Cortex of kidney (tissue), 1 donor: ENCODE measurements at places on chromosomes 3 and 15.

GRCh38 chr3:15092686-15093085, 6.3 kb downstream of the RBSN start:
- no peak for DNase-seq

GRCh38 chr3:37170060-37170459, 4.3 kb downstream of the LRRFIP2 start:
- DNase-seq: no peak

DNA sequence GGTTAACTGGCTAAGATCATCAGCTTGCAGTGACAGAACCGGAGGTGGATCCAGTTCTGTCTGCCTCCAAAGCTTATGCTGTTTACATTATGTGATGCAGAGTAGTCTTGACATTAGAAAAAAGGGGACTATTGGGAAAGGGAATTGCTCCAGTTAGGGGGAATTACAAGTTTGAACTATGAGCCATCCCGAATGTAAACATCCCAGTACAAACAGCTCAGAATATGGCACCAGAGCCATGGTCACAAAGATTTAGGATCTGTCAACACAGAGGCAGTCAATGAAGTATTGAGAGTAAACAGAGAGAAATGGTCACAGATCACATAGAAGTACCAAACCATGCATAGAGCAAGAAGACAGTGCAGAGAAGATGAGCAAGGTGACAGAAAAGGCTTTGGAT, 39.8 kb upstream of the CRTC3 start:
- no peak for DNase-seq

DNA sequence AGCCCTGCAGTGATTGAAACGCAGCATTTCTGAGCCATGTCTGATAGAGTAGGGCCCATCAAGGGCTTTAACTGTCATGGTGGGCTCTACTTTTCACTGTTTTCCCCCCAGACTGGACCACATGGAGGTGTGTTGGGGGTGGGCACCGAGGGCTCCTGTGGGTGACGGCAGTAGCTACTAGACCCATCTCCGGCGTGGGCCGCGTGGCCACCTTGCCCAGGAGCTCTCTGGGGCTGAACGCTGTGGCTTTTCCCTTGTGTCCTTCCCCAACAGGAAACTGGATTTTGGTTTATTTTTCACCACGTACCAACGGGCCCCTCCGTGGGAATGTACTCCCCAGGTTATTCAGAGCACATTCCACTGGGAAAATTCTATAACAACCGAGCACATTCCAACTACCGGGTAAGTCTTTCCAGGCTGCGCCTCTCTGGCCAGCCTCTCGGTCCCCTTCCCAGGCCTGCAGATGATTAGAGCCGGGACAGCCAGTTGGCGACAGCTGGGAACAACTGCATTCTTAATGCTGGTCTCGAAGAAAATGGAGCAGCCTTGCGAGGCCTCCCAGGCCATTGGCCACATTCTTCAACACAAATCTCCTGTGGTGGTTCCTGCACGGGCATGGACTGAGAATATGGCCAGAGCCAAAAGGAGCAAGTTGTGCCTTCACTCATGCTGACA, 67.7 kb downstream of the MESD start:
- no peak for DNase-seq

GRCh38 chr15:48315041-48315440, 16.2 kb upstream of the DUT start:
- DNase-seq: no peak

GRCh38 chr3:124599147-124599765, 131.0 kb upstream of the UMPS start:
- no peak for DNase-seq

DNA sequence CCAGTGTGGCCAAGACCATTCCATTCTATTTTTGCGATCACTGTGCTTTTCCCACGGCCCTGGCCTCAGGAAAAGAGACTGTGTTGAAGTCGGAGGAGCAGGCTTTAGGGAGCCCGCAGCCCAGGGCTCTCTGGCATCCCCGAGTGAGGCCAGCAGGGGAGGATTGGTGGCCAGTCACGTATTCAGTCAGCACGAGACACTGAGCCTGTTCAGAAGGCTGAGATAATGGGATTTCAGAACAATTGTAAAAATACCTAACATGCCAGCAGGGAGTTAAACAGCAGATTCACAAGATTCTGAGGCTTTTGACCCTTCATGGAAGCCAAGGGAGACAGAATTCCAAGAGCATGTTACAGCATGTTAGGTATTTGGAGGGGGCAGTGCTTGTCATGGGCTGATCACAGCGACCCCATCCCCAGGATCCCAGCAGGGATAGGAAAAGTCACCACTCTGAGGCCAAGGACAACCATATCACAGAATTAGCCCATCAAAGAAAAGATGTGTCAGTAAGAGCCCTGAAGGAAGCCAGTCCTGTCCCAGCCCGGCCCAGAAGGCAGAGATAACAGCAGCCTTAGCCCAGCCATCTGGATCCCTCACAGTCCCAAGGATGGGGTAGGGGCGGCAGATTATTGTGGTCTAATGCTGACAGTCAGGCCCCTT, 40.6 kb downstream of the AMOTL2 start:
- no peak for DNase-seq

GRCh38 chr3:195198426-195199346, 72.3 kb downstream of the XXYLT1 start:
- no peak for DNase-seq

GRCh38 chr3:126149960-126150515, 30.3 kb downstream of the ALDH1L1 start:
- no peak for DNase-seq

DNA sequence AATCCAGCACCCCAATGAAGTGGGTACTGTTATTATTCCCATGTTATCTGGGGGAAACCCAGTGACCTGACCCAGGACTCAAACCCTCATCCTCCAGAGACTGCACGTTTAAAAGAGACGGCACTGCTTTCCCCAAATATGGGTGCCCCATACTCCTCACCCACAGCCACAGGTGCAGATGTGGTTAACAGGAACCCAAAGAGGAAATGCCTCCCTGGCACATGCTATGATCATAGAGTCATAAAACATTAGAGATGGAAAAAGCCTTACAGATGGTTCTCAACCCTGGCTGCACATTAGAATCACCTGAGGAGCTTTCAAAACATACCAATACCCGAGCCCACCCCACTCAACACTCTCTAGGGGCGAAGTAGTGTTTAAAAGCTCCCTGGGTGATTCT, 111.5 kb downstream of the SEMA5B start:
- no peak for DNase-seq

DNA sequence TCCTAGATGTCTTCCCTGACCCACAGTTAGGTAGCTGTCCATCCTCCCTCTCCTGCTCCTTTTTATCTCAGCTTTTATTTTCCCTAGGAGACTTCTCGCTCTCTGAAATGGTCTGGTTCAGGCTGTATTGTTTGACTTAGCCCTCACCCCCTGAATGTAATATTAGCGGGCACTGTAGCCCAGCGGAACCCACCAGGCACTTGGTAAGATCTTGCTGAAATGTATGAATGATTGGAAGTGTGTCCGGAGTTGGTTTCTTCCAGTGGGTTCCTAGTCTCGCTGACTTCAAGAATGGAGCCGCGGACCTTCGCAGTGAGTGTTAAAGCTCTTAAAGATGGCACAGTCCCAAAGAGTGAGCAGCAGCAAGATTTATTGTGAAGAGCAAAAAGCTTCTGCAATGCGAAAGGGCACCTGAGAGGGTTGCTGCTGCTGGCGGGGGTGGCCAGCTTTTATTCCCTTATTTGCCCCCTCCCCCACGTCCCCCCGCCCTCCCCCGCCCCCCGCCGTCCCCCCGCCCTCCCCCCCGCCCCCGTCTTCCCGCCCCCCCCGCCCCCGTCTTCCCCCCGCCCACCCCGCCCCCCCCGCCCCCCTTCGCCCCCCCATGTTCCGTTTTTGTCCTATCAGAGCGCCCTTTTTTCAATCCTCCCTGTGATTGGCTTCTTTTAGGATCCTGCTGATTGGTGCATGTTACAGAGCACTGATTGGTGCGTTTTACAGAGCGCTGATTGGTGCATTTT, 694 bp upstream of the EEFSEC start:
- DNase-seq: no peak

DNA sequence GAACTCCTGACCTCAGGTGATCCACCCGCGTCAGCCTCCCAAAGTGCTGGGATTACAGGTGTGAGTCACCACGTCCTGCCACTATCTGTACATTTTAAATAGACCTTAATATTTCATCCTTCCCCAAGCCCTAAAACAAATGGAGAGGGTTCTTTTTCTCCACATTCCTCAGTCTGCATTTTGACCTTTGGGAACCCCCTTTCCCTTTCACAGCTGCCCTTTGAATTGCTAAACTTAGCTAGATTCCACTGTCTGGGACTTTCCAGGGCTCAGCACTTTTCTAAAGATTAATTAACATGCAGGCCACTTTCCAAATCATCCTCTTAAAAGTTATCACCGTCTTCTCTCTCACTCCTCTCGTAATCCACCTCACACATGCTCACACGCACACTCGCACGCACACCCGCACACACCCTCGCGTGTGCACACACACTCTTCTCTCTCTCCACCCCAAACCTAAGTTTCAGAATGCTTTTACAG, 124.2 kb downstream of the TMCO5A start:
- DNase-seq: no peak

DNA sequence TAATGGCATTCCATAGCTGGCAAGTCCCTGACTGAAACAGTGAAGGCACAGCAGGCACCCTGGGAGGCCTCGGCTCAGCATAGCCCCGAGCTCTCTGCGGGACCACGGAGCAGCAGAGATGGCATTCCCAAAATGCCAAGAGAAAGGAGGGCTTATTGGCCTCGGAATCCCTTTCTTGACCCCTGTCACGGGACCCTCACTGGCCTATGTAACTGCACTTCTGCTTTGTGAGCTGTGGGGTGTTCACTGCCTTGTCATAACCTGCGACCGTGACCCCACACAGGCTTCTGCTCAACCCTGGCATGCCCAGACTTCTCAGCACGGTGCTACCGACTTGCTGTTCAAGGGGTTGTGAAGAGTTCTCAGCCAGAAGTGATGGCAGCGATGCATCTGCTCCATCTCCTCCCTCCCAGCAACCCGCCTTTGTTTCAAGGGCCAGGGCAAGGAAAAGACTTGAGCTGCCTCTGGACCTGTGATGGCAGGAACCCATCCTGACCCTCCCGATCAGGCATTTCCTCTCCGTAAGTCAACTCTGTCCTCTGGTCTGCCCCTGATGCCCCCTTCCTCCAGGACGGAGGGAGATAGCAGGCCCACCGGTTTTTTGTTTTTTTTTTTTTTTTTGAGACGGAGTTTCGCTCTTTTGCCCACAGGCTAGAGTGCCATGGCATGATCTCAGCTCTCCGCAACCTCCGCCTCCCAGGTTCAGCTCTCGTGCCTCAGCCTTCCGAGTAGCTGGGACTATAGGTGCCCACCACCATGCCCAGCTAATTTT, 30.5 kb downstream of the EHD4 start:
- no peak for DNase-seq

- no peak for DNase-seq
Observed at GRCh38 chr3:113002679-113003078, 11.9 kb downstream of the GTPBP8 start.

- no peak for DNase-seq
Observed at GRCh38 chr3:170760174-170760526, 109.8 kb downstream of the RPL22L1 start.

GRCh38 chr15:100671124-100671680, 68.8 kb downstream of the ASB7 start:
- DNase-seq: no peak

DNA sequence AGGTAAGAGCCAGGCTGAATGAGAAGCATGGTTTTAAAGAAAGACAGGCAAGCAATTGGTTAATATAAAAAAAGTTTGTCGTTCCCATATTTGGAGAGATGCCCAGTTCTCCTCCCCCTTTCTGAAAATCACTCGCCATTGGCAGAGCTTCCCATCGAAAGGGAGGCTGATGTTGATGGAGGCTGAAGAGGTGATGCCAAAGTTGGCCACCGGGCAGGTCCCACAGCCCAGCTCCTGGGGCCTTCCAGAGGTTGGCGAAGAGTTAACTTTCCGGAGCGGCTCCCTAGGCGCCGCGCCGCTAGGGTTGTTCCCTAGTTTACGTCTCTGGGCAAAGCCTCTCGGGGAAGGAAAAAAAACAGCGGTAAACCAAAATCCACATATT, 793 bp downstream of the PCOLCE2 start:
- no peak for DNase-seq

GRCh38 chr3:25849641-25850385, 59.9 kb downstream of the OXSM start:
- no peak for DNase-seq

GRCh38 chr15:92811148-92811913, 88.8 kb upstream of the CHD2 start:
- DNase-seq: no peak

- DNase-seq: no peak
Observed at GRCh38 chr3:125142420-125142778, 70.1 kb downstream of the SLC12A8 start.

- no peak for DNase-seq
Observed at GRCh38 chr3:120349855-120350125, 636 bp upstream of the LRRC58 start.

- no peak for DNase-seq
Observed at GRCh38 chr15:53675832-53676231, 83.6 kb downstream of the WDR72 start.

DNA sequence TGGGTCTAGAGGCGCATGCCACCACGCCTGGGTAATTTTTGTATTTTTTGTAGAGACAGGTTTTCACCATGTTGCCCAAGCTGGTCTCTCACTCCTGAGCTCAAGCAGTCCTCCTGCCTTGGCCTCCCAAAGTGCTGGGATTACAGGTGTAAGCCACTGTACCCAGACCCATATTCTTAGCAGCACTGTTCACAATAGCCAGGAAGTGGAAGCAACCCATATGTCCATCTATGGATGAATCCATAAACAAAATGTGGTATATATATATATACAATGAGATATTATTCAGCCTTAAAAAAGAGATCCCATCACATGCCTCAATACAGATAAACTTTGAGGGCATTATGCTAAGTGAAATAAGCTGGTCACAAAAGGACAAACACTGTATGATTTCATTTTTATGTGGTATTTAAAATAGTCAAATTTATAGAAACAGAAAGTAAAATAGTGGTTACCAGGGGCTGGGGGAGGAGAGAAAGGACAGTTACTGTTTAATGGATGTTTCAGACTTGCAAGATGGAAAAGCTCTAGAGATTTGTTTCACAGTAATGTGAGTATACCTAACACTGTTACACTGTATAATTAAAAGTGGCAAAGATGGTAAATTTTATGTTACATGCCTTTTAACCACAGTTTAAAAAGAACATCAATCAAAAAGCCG, 35.7 kb upstream of the GRAMD1C start:
- no peak for DNase-seq

- no peak for DNase-seq
Observed at GRCh38 chr3:161412123-161412522, 40.8 kb upstream of the SPTSSB start.

GRCh38 chr15:48373821-48374451, 42.7 kb downstream of the DUT start:
- DNase-seq: no peak
